AG04450 (cell line): ENCODE measurements at places on chromosomes 2 and 18.

DNA sequence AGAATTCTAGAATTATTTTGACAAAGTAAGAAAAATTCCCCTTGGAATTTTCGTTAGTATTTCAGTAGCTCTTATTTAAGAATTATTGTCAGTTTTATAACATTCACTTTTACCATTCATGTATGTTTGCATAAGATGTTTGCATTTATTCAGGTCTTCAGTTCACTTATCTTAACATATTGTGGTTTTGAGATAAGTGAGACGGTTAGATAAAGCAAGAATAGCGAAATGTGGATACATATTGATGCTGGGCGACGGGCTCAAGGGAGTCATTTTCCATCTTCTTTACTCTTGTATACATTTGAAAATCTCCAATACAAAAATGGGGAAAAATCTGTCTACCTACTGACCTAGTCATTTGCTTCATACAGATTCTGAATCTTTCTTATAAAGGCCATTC, 156.7 kb upstream of the HDAC4 start:
- no peak for DNase-seq

DNA sequence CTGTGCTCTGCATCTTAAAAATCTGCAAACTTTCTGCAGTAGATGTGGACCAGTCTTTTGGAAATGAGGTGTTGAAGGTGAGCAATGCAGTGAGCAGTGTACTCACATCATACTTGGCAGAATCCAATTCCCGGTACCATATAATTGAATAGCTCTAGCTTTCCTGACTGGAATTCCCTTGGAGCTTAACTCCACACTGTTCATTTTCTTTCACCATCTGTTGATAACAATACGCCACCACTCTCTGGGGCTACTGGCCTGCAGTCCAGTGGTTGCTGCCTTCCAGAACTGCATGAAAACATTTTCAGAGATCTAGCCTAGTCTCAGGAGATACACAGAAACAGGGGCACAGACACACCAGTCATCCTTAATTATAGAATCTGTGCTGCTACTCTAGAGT, 820.0 kb upstream of the NXPH2 start:
- no peak for DNase-seq

DNA sequence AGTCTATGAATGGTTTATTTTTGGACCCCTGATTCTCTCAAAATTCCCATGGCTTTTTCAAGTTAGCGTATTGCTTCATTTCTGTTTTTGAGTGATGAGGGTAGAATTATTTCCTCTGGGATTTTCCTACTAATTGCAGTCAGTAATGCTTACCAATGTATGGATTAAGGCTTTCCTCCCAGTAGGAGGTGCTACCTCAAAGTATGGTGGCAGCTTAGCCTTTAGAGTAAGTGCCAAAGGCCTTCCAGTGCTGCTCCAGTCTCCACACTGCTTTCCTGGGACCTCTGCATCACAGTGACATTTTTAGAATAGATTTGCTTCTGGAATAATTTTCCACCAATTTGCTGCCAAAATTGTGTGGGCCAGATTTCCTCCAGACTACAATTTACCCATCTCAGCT, 16.2 kb upstream of the SSB start:
- DNase-seq = no peak

DNA sequence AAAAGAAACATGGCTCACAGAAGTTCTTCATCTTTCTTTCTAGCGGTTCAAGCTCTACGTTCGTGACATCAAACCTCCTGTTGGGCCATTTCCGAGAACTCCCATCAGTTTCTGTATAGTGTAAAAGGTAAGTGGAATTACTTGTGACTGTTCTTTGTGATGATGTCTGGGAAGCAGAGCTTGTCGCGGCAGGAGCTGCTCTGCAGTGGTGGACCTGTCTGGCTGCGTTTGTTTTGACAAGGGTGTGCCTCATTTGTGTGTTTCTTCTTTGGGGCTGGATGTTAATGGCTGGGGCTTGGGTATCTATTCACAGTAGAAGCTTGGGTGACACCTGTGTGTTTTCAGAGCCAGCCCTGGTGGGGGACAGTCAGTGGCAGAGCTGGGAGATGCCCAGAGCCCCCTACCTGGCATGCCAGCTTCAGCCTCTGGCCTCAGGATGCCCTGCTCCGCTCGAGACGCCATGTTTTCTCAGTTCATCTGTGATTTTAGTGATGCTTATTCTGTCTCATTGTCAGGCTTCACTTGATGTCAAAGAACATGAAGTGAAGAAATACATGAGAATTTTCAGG, 59.6 kb downstream of the LDLRAD4 start:
- DNase-seq = no peak

DNA sequence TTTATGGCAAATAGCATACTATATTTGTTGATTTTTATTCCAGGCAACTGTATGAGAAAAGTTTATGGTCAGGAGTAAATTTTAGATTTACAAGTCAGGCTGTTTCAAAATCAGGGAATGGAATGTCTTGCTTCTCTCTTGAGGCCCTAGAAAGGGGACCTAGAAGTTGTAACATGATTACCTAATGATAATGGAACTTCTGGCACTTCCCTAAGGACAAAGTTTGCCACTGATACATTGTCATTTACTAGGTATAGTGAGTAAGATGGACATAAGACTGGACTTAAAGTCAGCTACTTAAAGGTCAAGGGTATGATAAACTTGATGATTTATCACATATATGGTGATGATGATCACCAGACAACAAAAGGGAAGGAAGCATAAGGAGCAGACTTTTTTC, 103.3 kb upstream of the VRK2 start:
- DNase-seq = no peak

GRCh38 chr2:113390124-113390849, 47.2 kb upstream of the ZNG1B start:
- DNase-seq = peak; percentile 68

DNA sequence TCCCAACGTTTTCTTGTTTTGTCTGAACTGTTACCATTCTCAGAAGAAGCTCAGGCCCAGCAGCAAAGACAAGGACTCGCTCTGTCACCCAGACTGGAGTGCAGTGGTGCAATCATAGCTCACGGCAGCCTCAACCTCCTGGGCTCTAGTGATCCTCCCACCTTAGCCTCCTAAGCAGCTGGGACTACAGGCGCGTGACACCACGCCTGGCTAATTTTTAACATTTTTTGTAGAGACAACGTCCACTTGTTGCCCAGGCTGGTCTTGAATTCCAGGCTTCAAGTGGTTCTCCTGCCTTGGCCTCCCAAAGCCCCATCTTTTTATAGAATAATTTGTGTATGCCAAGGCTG, 2.0 kb upstream of the SMYD5 start:
- DNase-seq = no peak

GRCh38 chr2:54572262-54572635, 116.1 kb downstream of the SPTBN1 start:
- DNase-seq = no peak

GRCh38 chr18:80190311-80190710, 57.0 kb downstream of the PARD6G start:
- DNase-seq = no peak

DNA sequence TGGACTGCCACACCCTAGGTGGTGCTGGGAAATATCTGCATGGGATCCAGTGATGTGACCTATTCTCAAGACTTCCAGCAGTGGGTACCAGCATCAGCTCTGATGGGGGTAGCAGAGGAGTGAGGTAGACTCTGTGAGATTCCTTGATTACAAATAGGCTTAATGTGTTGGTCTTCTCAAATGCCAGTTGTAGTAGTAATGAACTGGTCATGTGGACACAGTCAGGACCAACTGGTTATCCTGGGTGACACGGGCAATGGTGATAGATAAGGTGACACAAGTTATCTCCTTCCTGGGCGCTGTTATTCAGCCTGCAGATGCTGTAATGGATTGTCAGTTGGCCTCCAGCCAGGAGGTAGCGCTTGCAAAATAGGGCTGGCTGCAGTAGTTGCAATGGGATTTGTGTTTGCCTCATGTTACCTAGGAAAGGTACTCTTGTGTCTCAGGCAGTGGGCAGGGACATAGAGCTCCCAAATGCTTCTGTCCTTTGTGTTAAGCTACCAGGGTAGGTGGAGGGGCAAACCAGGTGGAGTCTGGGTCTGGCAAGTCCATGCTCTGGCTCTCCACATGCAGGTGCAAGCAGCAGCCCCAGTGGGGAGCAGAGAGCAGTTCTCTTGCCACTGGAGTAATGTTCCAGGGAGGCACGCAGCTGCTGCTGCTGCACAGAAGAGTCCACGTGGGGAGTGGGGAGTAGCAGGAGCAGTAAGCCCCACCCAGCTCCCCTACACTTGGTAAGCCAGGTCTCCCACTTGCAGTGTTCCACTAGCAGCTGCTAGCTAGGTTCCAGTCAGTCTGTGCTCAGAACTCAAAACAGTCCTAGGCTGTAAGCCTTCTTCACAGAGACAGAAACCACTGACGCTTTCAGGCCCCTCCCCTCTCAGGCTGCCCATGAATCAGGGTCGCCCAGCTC, 505.4 kb upstream of the DDX18 start:
- no peak for DNase-seq

GRCh38 chr2:10659898-10660568, 29.7 kb downstream of the NOL10 start:
- DNase-seq = peak; percentile 63

DNA sequence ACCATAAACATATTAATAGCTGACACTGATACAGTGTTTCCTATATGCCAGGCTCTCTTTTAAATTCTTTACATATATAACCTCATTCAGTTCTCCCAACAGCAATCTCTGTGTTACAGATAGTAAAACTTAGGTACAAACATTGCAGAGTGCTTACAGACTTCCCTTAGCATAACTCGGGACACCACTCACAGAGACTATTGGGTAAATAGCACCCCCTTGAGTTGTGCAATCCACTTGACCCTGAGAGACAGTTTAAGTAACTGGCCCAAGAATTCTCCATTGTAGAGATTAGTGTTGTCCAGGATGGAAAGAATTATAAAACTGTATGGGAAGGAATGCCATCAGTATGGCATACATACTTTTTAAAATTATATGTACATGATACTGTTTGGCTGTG, 110.1 kb downstream of the POLE4 start:
- DNase-seq = no peak

GRCh38 chr2:228367356-228367755, 185.9 kb upstream of the SPHKAP start:
- no peak for DNase-seq

- DNase-seq = no peak
Observed at GRCh38 chr18:35880788-35881455, 91.6 kb upstream of the RMP24 start.

GRCh38 chr2:43210467-43211303, 15.7 kb downstream of the ZFP36L2 start:
- peak; percentile 73 for DNase-seq

- no peak for DNase-seq
Observed at GRCh38 chr2:127681976-127682857, 6.9 kb upstream of the LIMS2 start.

GRCh38 chr2:117321816-117322215, 492.7 kb upstream of the DDX18 start:
- DNase-seq = no peak

DNA sequence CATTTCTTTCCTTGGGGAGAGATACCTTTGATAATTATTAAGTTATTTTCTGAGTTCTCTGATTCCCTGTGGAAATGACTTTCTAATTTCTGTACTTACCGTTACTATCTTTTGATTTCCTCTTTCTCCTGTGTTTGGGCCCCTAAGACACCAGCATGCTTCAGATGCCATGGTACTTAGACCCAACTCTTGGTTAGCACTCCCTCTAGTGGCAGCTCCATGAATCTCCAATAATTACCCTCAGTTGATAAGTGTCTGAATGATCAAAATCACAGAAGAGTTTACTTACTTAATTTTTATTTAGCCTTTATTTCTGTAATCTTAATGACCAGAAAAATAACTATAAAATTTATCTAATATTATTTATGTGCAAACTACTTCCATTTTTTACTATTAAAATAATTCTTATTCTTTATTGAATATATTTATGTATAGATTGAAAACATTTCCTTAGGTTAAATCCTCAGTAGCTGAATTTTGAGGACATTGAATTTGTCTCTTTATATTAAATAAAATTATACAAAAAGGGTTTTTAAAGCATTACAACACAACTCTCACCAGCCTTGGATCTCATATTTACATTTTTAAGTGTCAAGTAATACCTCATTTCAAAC, 300.4 kb downstream of the KCNS3 start:
- DNase-seq = peak; percentile 15

DNA sequence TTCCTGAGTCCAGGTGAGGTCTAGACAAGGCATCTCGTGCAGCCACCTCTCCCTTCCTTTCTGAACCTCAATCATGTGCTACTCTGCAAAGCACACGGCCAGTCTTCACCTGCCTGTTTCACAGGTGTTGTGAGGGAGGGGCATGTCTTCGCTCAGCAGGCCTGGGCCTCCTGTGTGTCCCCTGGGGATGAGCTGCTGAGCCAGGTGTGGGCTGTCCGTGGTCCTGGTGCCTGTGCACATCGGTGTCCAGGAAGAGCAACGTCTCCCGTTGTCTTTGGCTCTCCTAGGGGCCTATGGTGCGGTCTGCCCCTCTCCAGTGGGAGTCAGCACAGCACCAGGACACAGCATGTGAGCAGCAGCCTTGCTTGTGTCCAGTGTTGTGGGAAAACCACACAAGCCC, 16.7 kb downstream of the ARHGEF4 start:
- no peak for DNase-seq

DNA sequence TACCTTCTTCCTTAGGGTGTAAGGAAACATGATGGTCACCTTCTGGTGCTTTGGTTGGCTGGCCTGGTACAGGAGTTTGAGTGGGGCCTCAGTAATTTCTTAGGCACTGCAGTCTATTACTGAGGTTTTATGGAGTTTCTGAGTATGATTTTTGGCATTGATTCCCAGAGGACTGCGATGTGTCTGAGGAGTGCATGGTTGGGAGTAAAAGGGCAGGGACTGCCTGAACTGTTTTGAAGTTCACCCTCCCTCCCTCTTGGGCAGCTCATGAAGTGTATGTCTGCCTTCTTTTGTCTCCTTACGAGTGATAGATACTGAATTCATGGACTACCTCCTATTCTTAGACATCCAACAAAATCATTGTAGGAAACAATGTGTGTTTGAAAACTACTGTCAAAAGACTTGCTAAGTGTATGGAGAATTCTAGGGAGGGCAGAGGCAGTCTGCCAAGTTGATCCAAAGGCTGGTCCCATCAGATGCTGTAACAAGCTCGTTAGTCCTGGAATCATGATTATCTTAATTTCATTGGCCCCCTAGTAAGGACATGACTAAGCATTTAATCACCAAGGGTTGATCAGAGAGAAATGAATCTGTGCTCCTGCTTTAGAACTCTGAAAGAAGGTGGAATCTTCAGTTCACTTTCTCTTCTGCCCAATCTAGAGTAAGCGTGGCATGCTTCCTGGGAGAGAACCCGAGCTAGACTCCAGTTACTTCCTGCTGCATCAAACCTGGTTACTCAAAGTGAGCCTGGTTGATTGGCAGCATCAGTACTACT, 26.5 kb downstream of the LYPD6B start:
- DNase-seq = no peak
